IMR-90 (cell line): ENCODE measurements at places on chromosomes 3 and 15. TPM values are rescaled to one million over a fixed set of nuclear protein-coding genes. Genes with fewer than 3 reads are reported as not detected.

The SLC28A1 gene
- total RNA-seq = not detected in 2 replicates

The CHRM5 gene
- under 0.01 TPM in 2 replicates for total RNA-seq

The EPB42 gene
- not detected in 2 replicates for total RNA-seq

The DAZL gene
- total RNA-seq = not detected in 2 replicates

The CCR5 gene
- not detected in 2 replicates for total RNA-seq

The HCN4 gene
- total RNA-seq = not detected in 2 replicates

The GHSR gene
- total RNA-seq = not detected in 2 replicates

The RLBP1 gene
- not detected in 2 replicates for total RNA-seq

The MAP6D1 gene
- 1.9 and 2.7 TPM in 2 replicates for total RNA-seq

The RGMA gene
- 0.18 TPM in 1 of 2 replicates, not detected in the other for total RNA-seq

The ANKUB1 gene
- not detected in 2 replicates for total RNA-seq

The BNC1 gene
- 0.28 and 0.54 TPM in 2 replicates for total RNA-seq

The PLA2G4D gene
- total RNA-seq = not detected in 2 replicates

The DYNLT2B gene
- total RNA-seq = 2.2 and 4.2 TPM in 2 replicates

The AHSG gene
- not detected in 2 replicates for total RNA-seq

The IMPG2 gene
- total RNA-seq = 0.18 and 0.28 TPM in 2 replicates

The ZNF80 gene
- not detected in 2 replicates for total RNA-seq

The P2RY1 gene
- total RNA-seq = under 0.01 TPM in 1 of 2 replicates, not detected in the other

The SNX22 gene
- total RNA-seq = under 0.01 and 0.18 TPM in 2 replicates

The IL17RE gene
- total RNA-seq = 0.90 and 1.1 TPM in 2 replicates

The ZNF385D gene
- total RNA-seq = 0.18 and 0.28 TPM in 2 replicates

The FBN1 gene
- 283 and 326 TPM in 2 replicates for total RNA-seq

The RHOV gene
- total RNA-seq = not detected in 2 replicates

The CNTN3 gene
- total RNA-seq = 3.3 and 3.6 TPM in 2 replicates

The NR1I2 gene
- total RNA-seq = not detected in 2 replicates

The PSTPIP1 gene
- total RNA-seq = 0.36 and 0.56 TPM in 2 replicates

The GPR176 gene
- 194 and 246 TPM in 2 replicates for total RNA-seq

The PPP1R14D gene
- total RNA-seq = not detected in 2 replicates

The RAMAC gene
- total RNA-seq = 29.6 and 38.9 TPM in 2 replicates

The VWA5B2 gene
- not detected in 2 replicates for total RNA-seq

The LAMB2 gene
- total RNA-seq = 179 and 213 TPM in 2 replicates

The CTXN2 gene
- total RNA-seq = not detected in 2 replicates

The CFAP100 gene
- not detected in 2 replicates for total RNA-seq

The ERICH6 gene
- under 0.01 TPM in 1 of 2 replicates, not detected in the other for total RNA-seq

The ZNF662 gene
- total RNA-seq = 0.28 and 0.54 TPM in 2 replicates

The LDHAL6B gene
- not detected in 2 replicates for total RNA-seq

The COLQ gene
- under 0.01 and 0.18 TPM in 2 replicates for total RNA-seq

The VGLL3 gene
- total RNA-seq = 96.7 and 97.3 TPM in 2 replicates

The AMT gene
- 0.28 and 0.36 TPM in 2 replicates for total RNA-seq

The TLR9 gene
- not detected in 2 replicates for total RNA-seq

The TIMP4 gene
- 0.54 and 0.56 TPM in 2 replicates for total RNA-seq

The CPLX3 gene
- total RNA-seq = not detected in 2 replicates

The CHRNA7 gene
- not detected in 2 replicates for total RNA-seq

The TMCO5A gene
- total RNA-seq = not detected in 2 replicates

The TMEM212 gene
- not detected in 2 replicates for total RNA-seq

The STAC gene
- total RNA-seq = 0.28 and 0.36 TPM in 2 replicates

The ST8SIA2 gene
- total RNA-seq = not detected in 2 replicates

The SERPINI2 gene
- total RNA-seq = not detected in 2 replicates

The ITPKA gene
- 1.1 and 1.4 TPM in 2 replicates for total RNA-seq

The DENND4A gene
- 17.7 and 18.6 TPM in 2 replicates for total RNA-seq

The IGSF11 gene
- 0.18 TPM in 1 of 2 replicates, not detected in the other for total RNA-seq

The SCG5 gene
- total RNA-seq = 7.9 and 8.3 TPM in 2 replicates
